AG09309 (cell line): ENCODE measurements at places on chromosomes 2 and 18.

- DNase-seq: no peak
Observed at GRCh38 chr2:190964170-190964795, 49.7 kb downstream of the STAT1 start.

DNA sequence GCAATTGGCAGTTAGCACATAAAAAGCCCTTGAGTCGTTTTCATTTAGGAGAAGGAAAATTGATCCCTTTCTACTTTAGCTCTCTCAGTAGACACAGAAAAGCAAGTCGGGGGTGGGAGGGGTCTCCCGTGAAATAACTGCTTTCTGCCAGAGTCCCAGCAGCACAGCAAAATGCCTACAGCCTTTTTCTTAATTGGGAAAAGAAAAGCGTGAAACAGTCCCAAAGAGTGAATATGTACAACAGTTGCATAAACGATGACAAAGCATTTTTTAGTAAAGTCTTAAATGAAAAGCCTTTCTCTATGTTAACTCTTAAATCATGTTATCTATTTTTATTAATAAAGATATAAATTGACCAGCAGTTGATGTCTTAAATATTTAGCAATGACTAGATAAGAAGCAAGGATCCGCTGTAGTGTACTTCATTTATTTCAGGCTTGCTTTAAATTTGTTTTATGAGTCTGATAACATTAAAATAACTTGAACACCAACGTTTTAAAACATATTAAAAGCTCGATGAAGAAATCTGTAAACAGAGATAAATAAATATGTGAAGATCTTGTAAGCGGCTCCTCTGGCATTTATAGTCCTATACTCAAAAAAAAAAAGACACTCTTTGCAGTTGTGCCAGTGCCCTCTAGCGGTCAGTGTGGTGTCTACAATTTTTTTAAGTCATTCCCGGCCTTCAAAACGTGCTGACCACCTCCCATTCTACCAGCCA, 42.3 kb upstream of the ATIC start:
- peak; percentile 59 for DNase-seq

GRCh38 chr2:156476850-156477206, 40.6 kb downstream of the GPD2 start:
- peak; percentile 29 for DNase-seq

DNA sequence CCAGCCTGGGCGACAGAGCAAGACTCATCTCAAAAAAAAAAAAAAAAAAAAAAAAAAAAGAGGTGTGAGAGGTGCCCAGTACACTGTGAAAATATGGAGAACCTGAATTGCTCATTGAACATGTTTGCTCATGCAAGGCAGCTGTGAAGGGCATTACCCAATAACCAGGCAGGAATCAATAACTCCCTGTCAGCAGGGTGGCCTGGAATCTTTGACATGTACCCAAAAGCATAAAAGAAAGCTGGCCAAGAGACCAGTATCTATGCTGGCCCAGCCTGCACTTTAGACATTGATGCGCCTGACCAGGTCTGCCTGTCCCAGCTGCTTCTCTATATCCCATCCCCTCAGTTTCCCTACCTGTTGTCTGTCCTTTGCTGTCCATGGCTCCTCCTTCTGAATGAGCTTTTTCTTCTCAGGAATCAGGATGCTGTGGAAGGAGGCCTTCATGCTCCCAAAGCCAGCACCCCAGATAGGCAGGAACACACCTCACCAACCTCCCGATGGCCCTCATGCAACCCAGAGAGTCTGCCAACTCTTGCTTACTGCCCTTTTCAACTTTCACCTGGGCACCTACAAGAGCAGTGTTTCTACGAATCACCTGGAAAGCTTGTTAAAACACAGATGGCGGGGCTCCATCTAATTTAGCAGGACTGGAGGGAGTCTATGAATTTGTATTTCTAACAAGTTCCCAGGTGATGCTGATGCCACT, 83.4 kb upstream of the PPP1CB start:
- no peak for DNase-seq

DNA sequence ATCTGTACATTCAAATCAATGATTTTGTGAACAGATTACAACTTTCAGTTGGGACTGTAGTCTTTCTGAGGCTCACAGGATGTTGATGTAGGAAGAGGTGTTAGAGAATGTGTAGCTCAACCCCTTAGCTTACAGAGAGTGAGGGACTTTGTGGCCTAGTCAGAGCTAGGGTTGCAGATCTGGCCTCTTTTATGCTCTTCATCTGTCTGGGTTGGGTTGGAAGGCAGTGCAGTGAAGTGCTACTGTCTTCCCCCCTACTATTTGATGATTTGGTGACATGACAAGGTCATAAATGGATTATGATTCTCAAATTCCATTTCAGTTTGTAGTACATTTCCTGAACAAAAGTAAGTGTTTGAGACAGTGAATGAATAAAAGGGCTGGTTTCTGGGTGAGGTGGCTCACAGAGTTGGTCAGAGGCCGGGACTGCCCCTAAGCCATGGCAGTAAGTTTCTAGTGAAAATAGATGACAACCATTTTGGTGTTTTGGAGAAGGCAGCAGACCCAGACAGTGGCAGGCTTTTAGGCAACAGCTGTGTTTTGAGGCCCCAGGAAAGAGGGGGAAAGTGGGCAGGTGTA, 21.6 kb downstream of the MAP4K4 start:
- DNase-seq: no peak

DNA sequence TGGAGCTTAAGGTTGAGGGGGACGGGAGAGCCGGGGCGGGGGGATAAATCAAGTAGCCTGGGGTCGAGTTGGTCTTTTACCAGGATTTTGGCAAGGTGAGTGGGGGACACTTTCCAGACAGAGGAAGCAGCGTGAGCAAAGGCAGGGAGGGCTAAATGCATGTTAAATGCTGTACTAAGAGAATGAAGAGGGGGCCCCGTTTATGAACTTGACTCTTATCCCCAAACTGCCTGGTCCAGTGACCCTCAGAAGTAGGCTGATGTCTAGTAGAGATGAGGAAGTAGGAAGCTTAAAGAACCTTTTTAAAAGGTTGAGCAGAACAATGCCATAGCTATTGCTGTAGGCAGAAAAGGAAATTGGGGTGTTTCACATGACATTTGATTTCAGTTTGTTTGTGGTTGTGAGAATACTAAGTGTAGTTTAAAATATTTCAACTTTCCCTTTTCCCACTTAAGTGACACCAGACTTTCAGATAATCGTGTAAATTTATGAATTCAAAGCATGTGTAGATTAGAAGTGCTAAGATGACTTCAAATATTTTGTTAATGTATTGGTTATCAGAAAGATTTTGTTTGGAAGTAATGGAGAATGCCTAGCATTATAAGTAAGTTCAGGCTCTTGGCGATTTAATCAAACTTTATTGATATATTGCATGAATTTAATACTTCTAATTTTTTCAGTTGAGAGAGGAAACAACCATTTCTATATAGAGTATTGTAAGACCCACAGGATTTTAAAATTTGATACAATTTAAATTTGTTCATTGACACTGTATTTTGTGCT, 1.8 kb downstream of the REL start:
- DNase-seq: no peak

DNA sequence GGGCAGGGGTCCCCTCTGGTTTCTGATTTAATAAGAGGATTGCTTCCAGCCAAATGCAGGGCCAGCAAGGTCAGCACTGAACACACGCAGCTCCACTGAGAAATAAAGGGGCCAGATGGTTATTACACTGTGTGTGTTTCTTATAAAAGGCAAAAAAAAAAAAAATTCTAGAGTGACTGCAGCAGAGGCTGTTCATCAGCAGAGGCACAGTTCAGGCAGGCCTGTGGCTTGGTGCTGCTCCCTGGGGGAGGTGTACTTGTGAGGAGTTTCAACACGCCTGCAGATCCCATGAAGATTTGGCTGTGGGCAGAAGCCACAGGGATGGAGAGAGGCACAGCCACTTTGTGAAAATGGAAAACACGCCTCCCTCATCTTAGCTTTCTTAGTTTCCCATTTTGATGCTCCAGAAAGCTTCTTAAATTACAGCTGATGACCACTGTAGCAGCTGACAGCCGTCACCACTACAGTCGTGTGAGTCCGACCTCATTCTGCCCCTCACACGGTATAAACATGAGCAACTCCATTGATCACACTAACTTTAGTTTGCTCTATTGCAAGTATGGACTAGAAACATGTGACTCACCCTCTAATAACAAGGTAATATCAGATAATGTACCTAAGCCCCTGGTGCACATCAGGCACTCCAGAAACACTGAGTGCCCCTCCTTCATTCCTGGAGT, 726.5 kb upstream of the RAB6C start:
- DNase-seq: no peak

- DNase-seq: no peak
Observed at GRCh38 chr2:48760826-48761225, 5.3 kb upstream of the LHCGR start.

DNA sequence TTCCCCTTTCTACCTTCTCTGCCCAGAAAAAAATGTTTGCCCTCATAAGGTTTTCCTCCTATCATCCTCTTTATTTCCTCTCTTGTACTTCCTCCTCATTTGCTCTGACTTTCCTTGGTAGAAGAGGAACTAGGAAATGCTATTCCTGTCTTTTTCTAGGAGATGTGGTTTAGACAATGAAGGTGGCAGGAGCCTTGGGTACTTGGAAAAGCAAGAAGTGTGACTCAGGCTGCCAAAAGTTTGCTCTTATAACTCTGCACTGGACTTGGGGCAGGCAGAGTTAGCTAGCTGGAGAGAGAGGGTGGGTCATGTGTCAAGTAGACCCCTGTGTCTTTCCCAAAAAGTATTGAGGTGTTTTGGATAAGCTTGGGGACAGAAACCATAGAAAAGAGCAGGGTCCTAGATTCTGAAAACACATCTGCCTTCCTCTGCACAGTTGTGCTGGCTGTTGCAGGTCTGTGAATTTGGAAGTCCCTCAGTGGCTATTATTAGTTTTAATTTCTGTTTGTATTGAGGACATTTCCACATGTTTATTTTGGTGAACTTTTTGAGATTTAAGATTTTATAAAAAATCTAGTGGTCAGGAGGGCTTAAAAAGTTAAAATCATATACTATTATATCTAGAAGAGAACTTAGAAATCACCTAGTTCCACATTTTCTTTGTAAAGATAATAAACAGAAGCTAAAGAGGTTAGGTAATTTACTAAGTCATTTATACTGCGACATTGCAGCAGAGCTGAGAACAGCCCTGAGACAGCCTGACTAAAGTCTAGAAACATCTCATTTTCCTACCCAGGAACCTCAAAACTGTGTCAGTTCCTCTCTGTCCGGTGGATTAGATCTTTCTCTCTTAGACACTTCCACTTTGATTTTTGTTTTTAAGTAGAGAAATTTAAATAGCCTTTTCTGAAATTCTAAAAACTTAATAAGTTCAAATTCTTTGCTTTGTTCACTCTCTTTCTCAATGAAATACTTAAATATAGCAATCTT, 16.0 kb downstream of the INSIG2 start:
- DNase-seq: no peak

GRCh38 chr2:180983468-180984242, 3.2 kb downstream of the UBE2E3 start:
- DNase-seq: no peak

DNA sequence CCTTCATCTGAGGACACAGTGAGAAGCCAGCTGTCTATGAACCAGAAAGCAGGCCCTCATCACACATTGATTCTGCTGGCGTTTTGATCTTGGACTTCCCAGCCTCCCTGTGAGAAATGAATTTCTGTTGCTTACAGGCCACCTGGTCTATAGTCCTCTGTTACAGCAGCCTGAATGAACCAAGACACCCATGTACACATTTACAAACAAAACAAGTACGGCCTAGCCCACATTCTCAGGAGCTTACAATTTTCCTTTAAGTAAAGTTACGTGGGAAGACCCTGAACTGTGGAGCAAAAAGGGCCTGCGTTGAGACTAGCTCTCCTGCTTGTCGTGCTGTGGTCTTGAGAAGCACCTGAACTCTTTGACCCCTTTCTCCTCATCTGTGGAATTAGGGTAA, 12.0 kb upstream of the SLC20A1 start:
- DNase-seq: no peak

GRCh38 chr2:204339212-204339715, 206.0 kb upstream of the PARD3B start:
- DNase-seq: no peak

- DNase-seq: no peak
Observed at GRCh38 chr2:217573571-217573970, 429.2 kb downstream of the TNS1 start.

DNA sequence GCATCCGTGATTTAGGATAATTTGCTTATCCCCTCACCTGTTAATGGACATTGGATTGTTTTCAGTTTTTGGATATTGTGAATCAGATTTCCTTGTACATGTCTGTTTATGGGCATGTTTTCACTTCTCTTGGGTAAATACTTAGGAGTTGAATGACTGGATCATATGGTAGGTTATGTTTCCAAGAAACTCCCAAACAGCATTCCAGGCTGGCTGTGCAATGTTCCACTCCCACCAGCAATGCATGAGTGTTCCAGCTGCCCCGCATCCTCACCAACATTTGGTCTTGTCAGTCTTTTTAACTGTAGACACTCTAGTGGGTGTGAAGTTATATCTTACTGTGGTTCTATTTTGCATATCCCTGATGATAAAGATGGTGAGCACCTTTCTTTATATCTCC, 8.9 kb upstream of the LRRFIP1 start:
- no peak for DNase-seq

DNA sequence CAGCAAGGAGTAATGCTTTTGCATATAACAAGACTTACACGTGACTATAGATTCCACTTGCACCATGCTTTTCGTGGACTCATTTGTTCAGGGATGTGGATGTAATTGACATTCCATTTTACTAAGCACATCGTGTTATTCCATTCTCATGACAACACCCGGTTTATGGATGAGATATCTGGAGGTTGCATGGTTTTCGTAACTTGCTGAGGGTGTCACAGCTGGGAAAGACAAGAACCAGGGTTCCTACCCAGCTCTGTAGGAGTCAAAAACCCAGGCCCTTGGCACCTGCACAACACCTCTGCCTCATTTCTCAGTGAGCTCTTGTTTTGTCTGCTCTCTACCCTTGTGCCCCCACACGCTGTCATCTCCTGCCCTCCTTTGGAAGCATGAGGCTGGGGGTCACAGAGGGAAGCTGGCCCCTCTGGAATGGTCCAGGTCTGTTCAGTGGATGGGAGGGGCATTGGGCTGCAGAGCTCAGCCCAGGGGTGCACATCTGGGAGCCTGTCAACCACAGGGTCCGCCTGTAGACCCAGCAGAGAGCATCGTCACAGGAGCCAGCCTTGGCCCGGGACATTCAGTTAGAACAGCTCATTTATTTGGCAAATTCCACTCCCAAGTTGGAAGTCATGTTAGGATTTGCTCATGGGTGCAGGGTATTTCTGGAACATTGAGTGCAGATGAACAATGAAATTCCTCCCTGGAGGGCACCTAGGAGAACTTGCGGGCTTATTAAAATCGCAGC, 120.1 kb upstream of the TWIST2 start:
- peak; percentile 96 for DNase-seq

GRCh38 chr2:96554293-96555145, 18.0 kb downstream of the ARID5A start:
- no peak for DNase-seq

DNA sequence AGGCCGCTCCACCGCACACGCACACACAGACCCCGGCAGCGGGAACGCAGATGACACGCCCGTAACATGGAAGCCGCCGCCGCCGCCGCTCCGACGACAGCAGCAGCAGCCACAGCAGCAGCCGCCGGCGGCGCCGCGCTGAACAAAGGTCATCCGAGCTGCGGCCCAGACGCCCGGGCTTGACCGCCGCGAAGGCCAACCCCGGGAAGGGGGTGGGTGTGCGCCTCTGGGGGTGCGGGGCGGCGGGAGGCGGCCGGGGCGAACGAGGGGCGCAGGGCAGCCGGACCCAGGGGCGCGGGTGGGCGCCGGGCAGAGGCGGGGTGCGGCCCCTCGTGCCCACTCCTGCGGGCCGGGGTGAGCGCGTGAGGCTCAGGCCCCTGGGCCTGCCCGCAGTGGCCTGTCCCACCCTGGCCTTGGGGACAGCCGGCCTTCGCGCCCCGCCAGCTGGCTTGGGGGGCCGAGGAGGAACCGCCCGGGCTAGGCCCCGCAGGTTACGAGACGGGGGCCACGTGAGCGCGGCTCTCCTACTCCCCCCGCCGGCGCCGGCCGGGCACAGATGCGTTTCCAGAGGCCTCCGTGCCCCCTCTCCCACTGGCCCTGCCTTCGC, 1.0 kb upstream of the ZNF532 start:
- DNase-seq: no peak
